ENCODE measurements at places on chromosomes 2 and 18. TPM values are rescaled to one million over a fixed set of nuclear protein-coding genes. Genes with fewer than 3 reads are reported as not detected.

The CACNB4 gene
- total RNA-seq, result 0.16 TPM

The ARL4C gene
- total RNA-seq, result 0.31 TPM

The TYMS gene
- 292 TPM for total RNA-seq

The DPP10 gene
- total RNA-seq, result not detected

The ANKRD30B gene
- total RNA-seq, result not detected

The PSMG2 gene
- 90.2 TPM for total RNA-seq

The C2orf66 gene
- not detected for total RNA-seq

The OTOS gene
- total RNA-seq, result not detected

The CFC1 gene
- total RNA-seq, result not detected

The NAT8 gene
- not detected for total RNA-seq

The CFAP221 gene
- total RNA-seq, result 0.35 TPM

The KCNG3 gene
- total RNA-seq, result not detected
